ENCODE measurements at places on chromosomes 12 and 14.

DNA sequence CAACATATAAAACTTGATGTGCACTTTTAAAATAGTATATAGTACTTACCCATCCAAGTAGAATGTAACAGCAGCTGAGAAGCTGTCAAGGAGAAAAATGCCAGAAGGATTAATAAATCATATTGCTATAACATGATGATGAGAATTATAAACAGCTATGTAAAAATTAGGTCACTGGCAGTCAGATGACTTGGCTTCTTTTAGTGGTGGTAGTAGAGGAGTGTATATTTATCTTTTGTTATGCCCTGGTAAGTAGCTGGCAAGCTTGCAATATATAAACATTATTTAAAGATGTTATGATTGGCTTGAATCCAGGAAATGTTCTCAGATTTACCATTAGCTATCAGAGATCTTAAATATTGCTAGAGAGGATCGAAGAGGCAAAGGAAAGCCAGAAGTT, 471.0 kb upstream of the MGAT4C start:
- DNase-seq = peak; percentile 8

GRCh38 chr14:65469903-65470302, 57.4 kb downstream of the FUT8 start:
- DNase-seq = no peak

GRCh38 chr12:115597157-115597712, 680.3 kb downstream of the MED13L start:
- DNase-seq = peak; percentile 70

- no peak for DNase-seq
Measured at GRCh38 chr12:53414756-53415417, 8.8 kb upstream of the AMHR2 start.

- peak; percentile 80 for DNase-seq
Measured at GRCh38 chr14:96090441-96091148, 51.4 kb downstream of the C14orf132 start.

GRCh38 chr12:13571035-13571434, 374.5 kb downstream of the EMP1 start:
- DNase-seq = no peak

- peak; percentile 83 for DNase-seq
Measured at GRCh38 chr14:103500148-103500990, 22.3 kb downstream of the CKB start.

DNA sequence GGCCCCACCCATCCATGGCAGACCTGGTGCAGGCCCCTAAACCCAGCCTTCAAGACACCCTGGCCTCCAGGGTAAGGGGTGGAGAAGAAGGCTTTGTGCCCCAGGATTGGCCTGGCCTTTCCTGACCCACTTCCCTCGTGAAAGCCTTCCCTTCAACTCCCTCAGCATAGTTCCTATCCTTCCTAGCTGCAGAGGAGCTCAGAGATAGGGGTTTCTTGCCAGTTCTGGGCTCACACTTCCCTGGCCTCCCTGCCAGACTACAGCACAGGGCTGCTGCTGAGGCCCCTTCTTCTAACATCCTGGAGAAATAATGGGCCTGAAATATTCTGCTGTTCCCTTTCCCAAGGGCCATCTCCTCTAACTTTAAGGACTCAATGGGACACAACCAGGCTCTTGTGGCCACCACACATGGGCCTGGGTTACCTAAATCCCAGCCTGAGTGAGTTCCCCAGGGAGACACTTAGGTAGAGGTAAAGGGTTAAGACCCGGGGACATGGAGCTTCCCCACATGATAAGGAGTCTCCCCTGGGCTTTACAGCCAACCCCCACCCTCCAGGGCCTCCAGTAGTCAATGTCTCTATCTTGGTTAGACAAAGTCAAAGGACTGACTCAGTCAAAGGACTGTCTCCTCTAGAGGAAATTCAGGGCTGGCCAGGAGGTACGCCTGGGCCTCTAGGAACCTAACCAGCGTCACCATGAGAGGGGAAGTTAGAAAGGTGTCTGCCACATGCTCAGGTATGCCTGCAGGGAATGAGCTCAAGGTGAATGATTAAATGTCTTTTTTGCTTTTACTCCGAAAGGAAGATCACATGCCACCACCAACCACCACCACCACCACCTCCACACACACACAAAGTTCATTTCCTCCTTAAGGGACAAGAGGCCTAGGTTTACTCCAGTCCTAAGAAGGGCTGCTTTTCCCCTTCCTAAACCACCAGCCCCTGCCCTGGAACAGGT, 7.1 kb downstream of the ZFP36L1 start:
- peak; percentile 88 for DNase-seq

DNA sequence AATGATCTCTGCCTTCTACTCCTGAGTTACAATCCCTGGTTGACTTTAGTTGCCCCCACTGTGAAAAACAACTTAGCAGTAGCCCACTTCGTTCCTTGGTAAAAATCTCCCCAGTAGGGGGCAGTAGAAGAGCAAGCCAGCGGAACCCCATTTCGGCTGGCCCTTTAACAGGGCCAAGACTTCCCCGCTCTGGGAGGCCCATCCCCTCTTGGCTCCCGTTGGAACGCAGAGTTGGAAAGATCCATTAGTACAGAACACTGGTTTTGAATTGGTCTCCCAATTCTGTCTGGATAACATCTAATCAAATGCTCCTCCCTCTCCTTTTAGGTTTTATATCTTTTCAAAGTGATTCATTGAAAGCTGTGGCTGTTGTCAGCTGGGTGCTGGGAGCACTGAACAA, 1133.3 kb downstream of the BCL11B start:
- DNase-seq = peak; percentile 16

DNA sequence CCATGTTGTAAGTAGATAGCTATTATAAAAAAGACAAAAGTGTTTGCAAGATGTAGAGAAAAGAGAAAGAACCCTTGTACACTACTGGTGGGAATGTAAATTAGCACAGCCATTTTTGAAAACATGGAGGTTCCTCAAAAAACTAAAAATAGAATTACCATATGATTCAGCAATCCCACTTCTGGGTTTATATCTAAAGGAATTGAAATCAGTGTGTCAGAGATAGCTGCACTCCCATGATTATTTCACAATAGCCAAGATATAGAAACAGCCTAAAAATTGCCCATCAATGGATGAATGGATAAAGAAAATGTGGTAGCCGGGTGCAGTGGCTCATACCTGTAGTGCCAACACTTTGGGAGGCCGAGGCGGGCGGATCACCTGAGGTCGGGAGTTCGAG, 9.2 kb downstream of the PSMC6 start:
- DNase-seq = no peak

DNA sequence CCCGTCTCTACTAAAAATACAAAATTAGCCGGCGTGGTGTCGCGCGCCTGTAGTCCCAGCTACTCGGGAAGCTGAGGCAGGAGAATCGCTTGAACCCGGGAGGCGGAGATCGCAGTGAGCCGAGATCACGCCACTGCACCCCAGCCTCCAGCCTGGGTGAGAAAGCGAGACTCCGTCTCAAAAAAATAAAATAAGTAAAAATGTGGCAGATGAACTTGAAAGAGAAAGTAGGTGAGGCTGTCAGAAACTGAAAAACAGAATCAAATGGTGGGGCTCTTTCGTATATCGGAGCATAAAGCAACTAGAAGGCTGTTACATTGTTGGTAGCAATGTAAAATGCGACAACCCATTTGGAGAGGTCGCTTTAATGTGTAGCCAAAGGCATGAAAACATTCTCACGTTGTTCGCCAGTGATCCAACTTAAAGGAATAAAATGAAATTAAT, 767 bp upstream of the CCNT1 start:
- peak; percentile 2 for DNase-seq

DNA sequence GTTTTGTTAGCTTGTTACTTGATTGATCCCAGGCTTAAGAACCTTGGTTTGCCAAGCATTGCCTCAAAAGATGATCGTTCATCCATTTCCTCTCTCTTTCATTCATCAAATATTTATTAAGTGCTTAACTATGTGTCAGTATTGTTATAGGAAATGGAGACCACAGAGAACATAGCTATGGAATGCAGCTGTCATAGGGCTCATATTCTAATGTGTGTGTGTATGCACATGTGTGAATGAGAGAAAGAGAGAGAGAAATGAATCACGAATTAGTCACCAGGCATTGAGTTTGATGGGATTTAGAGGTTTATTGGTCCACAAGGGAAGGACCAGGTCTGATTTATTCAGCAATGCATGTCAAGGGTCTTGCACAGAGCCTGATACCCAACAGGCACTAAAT, 71.0 kb upstream of the FBXO21 start:
- DNase-seq = peak; percentile 23

DNA sequence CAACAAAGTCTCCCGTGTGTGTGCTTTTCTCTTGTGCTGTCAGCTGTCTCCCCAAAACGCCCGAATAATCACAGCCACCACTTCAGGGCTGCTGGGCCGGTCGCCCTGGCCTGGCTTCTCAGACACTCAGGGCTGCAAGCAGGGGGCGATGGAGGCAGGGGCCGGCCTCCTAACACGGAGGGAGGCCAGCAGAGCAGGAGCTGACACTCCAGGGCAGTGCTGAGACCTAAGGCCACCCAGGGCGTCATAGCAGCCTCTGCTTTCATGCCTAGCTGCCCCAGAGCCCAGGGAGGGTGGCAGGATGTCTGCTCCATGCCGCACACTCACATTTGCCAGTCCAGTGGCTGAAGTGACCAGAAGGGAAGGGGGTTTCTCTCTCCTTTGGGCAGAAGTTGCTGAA, 25.6 kb downstream of the STX2 start:
- no peak for DNase-seq

- peak; percentile 17 for DNase-seq
Measured at GRCh38 chr12:8823565-8824300, 1.3 kb downstream of the A2ML1 start.

DNA sequence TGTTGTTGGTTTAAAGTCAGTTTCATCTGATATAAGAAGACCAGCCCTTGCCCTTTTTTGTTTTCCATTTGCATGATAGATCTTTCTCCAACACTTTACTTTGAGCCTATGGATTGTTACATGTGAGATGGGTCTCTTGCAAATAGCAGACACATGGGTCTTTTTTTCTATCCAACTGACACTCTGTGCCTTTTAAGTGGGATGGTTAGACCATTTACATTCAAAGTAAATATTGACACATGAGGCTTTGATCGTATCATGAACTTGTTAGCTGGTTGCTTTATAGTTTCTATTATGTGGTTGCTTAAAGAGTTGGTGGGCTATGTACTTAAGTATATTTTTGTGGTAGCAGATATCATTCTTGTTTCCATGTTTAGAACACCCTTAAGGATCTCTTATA, 213.4 kb upstream of the G2E3 start:
- DNase-seq = no peak

DNA sequence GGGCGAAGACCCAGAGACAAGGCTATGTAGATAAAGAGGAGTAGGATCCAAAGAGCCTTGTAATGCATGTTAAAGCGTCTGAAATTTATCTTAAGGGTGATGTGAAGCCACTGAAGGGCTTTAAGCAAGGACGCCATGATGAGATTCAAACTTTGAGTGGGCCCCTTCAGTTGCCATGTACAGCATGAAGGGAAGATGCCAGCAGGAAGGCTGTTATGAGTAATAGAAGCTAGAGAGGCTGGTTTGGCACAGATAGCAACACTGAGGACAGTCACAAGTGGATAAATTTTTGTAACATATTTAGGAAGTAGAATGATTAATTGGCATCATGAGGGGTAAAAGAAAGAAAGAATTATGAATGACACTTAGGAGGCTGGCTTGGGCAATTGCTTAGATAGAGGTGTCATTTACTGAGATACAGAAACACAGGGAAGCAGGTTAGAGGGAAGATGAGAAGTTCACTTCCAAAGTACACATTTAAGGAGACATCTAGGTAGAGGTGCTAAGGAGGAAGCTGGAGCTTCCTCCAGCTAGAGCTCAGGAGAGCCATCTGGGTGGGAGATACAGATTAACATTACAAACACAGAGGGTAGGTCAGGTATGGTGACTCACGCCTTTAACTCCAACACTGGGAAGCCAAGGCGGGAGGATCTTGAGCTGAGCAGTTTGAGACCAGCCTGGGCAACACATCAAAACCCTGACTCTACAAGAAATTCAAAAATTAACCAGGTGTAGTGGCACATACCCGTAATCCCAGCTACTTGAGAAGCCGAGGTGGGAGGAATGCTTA, 13.7 kb downstream of the ATG2B start:
- no peak for DNase-seq

DNA sequence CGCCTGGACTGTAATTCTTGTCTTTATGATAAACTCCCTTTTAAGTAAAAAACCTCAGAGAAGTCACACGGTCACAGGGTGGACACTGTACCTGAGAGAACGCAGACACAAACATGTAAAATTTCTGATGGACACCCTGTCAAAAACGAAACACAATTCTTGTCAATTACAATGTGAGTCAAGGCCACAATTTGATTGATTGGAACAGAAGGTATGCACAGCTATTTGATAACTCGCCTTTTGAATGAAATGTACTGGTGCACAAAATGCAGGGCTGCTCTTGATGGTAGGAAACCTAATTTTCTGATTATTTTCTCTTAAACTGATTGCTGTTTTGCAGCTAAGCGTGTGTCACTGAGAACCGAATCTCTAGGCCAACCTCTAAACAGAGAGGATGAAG, 9.2 kb downstream of the DNAH10 start:
- no peak for DNase-seq

- no peak for DNase-seq
Measured at GRCh38 chr12:43931187-43931586, 95.3 kb downstream of the TMEM117 start.

DNA sequence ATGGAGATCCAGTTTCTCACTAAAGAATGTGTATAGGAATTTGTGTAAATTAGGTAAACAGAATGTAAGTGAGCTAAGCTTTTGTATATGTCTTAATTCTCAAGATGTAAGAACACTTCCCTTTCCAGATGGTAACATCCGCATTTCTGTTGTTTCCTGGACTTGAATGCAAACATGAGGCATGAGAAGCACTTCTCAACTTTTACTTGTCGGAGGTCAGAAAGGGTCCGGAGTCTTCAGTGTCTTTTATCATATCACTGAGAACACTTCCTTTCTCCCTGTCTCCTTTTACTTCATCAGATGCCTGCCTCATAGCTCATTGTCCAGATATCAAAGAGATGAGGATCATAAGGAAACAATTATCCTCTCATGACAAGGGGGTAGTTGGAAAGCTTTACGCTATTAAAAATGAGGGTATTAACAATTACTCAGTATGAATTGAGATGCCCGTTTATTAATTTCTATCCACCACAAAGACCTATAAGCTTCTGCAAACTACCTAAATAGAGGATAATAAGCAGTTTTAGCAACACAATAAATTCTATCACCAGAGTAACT, 214.1 kb upstream of the FLRT2 start:
- peak; percentile 16 for DNase-seq

GRCh38 chr12:130227641-130228040, 65.4 kb downstream of the FZD10 start:
- no peak for DNase-seq

DNA sequence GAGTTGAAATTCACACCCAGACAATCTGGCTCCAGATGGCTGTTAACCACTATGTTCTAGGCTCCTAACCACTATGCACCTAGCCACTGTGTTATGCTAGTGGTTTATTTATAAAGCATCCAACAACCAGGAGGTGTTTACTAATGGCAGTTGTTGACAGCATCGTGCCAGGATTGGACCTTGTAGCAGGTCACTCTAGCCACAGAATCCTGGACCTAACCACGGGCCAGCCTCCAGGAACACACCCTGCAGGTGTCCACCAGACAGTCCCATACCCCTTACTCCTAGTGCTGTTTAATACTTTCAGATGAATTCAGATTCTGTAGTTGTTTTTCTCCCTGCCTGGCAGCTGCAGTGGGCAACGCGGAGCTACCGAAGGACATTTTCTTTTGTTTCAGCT, 109.4 kb upstream of the MYL2 start:
- DNase-seq = no peak

GRCh38 chr12:58368001-58368400, 426.6 kb downstream of the ATP23 start:
- no peak for DNase-seq
